ENCODE measurements at places on chromosomes 12 and 14.

DNA sequence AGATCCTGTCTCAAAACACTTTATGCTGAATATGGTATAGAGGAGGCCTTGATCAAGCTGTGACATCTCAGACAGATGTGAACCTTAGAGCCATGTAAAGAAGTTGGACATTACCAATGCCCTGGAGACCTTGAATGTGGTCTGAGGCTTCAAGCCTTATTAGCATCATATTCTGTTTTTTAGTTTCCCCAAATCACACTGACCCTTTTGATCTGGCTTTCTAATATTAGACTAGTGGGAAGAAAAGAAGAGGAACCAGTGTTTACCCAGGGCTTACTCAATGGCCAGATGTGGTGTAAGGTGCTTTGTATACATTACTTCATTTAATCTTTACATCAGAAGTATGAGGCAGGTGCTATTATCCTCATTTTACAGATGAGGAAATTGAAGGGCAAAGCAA, 10.6 kb upstream of the TBPL2 start:
- no peak for DNase-seq

DNA sequence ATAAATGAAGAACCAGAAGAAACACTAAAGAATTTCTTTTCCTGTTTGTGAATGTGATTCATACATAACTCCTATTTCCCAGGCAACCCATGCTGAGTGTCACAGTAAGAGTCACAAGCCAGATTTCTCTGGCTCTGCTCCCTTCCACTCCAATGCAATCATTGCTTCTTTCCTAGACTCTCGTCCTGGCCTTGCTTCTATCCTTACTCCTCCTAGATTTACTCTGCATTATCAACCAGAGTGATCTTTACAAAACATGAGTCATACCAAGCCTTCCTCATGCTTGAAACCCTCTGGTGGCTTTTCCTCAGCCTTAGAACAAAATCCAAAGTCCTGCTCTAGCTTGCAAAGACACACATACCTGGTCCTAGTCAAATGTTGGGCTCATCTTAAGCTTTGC, 13.3 kb downstream of the IL22 start:
- DNase-seq, result no peak

- no peak for DNase-seq
Observed at GRCh38 chr14:92503756-92504491, 9.7 kb upstream of the RIN3 start.

DNA sequence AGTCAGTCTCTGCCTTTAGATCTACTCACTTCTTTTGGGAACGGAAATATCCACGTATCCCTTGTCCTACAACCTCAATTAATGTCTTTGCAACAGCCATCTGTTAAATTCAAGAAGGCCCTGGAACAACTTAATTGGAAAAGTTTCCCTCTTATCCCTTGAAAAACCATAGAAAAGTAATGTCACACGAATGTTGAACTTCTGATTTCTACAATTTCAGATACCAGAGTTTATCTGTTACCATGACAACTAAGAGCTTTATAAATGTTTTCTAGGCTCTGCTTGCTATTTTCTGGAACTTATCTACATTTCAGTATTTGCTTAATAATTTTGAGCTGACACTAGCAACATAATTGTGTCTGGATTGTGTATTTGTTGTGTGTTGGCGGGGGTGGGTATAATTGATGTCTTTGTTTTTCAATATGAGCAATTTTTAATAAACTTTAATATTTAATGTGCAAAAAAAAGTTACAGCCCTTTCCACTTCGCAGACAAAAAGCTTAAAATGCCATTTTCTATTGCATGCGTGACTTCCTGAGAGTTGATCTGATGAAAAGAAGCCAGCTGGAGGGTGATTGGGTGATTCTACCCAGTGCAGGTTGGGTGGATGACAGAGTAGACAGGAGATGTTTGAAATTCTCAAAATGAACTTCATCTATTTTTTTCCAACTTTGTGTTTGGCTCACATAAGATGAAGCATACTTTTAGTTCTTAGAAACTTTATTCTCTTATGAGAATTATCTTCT, 11.8 kb upstream of the EDDM3A start:
- DNase-seq, result no peak

- DNase-seq, result no peak
Observed at GRCh38 chr14:85948153-85948552, 418.2 kb downstream of the FLRT2 start.

DNA sequence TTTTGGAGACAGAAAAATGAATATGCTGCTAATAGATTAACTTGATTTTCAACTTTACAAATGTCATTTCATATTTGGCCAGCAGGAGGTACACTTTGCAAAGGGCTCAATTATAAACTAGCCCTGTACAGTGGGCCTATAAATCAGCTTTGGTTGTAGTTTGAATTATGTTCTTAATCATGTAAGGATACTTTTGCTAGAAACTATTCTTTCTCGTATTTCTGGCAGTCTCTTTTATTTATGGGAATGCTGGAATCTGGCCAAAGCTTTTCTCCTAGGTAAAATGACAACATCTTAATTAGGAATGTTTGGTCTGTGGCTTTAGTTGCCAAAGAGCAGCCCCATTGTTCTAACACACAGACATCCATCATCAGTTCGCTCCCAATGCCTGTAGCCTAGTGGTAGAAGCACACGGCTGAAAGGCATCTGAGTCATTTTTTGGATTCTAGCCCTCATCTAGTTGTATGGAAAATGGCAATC, 1322.3 kb upstream of the SEL1L start:
- no peak for DNase-seq

GRCh38 chr12:25884024-25884919, 74.2 kb upstream of the RASSF8 start:
- DNase-seq, result no peak

DNA sequence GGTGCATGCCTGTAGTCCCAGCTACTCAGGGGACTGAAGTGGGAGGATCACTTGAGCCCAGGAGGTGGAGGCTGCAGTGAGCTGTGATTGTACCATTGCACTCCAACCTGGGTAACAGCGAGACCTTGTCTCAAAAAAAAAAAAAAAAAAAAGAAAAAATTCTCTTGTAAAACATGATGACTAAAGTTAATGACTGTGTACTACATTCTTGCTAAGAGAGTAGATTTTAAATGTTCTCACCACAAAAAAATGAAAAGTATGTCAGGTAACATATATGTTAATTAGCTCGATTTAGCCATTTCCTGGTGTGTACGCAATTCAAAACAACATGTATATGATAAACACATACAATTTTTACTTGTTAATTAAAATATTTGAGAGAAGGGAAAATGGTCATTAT, 480.7 kb upstream of the RGS6 start:
- DNase-seq, result no peak

GRCh38 chr14:100691395-100692056, 35.2 kb upstream of the DLK1 start:
- no peak for DNase-seq

DNA sequence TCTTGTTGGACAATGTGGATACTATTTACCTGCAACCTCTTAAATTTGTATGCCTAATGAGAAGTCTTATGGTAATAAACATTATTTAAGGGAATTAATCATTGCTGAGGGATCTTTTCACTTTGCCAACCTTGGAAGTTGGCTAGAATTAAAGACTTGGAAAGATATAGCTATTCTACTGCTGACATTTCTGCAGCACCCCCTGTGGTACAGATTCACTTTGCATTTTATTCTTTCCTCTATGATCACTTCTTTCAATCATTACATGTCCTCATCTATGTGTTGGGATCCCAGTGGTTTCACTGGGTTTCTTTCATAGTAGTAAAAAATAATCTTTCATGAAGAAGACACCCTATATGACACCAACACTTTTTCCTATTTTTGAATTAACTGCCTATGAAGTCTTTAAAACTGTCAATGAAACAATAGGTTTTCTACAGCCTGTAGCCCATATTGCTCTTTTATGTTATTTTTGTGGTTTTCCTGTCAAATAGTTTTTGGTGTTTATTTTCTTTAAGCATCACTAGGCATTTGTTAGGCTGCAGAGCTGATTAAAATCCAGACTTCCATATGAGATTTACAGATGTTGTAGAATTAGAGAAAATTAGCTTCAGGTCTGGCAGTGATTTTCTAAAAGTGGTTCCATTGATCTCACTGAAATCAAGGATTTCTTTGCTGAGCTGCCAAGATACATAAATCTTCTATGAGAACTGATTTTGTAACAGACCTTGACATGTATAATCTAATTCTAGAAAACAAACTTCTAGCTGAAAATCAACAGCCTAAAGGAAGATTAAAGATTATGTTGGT, 256.1 kb downstream of the NAV3 start:
- no peak for DNase-seq

GRCh38 chr14:88323523-88324199, 592 bp upstream of the KCNK10 start:
- no peak for DNase-seq

DNA sequence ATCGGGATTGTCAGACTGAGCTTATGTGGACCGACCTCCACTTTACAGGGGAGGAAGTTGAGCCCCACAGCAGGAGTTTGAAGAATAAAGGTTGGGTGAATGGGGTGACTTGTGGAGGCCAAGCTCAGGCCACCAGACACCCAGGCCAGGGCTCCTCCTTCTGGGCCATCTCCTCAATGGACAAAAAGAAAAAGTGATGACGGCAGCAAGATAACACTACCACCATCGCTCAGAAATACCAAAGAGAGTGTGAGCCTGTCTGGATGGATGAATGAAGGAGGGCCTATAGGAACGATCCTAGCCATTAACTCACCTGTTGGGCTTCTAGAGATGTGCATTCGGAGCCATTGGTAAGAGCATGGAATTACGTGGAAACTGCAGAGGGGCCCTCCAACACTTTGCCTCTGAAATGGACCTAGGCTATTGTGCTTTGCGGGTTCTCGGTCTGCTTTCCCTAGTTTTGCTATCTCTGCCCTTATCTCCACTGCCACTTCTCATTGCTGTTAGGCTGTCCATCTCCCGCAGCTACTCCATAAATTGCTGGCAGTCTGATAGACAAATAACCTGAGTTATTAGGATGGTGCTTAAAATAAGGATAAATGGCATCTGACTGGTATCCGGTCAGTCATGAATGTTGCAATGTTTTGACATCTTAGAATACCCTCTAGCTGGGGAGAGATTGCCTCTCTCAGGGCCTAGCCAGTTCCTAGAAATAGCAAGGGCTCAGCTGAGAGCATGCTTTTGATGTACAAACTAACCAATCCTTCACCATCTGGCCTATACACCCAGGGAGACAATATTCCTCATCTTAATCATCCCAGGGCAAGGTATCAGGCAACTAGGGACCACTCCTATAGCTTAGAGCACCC, 9.6 kb upstream of the PLEK2 start:
- no peak for DNase-seq

DNA sequence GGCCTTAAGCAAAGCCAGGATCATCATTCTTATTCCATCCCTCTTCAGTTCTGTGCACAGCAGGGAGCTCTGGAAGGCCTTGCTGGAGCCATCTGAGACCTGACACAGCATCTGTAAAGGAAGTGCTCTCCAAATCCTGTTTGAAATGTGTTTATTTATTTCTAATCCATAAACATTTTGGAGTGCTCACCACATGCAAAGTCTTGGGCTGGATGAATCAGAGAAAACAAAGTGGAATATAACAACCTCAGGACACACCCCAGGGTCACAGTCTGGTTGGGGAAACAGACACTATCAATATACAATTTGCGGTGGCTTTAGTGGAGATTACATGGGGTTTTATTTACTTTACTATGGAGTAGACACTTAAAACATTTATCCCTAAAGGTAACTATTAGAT, 54.3 kb downstream of the BMP4 start:
- no peak for DNase-seq

DNA sequence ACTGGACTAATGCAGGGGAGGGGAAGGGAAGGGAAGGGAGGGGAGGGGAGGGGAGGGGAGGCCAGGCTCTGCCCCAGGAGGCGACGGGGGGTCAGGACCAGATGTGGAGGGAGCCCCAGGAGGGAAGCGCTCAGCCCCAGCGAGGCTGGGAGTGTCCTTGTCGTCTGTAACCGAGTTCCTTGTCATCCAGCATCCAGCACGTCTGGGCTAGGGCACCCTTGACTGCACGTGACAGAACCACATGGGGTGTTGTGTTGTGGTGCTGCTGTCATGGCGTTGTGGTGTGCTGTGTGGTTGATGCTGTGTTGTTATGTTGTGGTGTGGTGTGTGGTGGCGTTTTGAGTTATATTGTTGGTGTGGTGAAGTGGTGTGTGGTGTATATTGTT, 28.4 kb upstream of the SFSWAP start:
- DNase-seq, result no peak

DNA sequence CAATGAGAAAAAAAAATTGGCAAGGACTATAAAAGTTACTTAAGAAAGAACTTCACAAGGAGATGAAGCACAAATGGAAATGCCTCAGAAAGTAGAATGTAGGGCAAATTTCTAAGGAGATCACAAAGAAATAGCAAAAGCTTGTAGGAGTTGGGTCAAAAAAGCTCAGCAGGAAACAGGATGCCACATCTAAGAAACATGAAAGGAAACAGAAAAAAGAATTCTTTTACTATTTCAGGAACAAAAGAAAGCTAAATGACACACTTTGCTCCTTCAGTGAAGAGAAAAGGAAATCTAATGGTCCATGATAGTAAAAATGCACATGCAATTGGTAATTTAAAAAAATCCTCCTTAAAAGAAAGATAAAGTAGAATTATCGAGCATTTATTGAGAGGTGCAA, 452.1 kb upstream of the GARIN6 start:
- no peak for DNase-seq

DNA sequence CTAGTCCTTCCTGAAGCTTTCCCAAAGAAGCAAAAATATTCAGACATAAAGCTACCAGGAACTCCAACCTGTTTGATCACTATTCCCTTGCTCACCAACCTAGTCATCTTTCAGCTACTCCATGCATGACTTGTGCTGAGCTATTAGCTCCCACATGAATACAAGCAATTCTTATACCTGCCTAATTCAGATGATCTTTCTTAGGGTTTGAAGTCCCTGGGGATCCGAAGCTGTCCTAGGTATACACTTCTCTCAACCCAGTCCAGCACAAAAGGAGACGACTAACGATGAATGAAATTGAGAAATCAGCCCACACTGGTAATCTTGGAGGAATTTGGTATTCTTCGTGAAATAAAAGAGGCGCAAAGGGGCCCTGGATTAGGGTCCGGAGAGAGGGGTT, 631 bp upstream of the PTGR2 start:
- no peak for DNase-seq

GRCh38 chr12:52203079-52203921, 11.5 kb upstream of the KRT80 start:
- DNase-seq, result peak; percentile 35

- DNase-seq, result no peak
Observed at GRCh38 chr12:78959556-78959955, 95.0 kb downstream of the SYT1 start.

DNA sequence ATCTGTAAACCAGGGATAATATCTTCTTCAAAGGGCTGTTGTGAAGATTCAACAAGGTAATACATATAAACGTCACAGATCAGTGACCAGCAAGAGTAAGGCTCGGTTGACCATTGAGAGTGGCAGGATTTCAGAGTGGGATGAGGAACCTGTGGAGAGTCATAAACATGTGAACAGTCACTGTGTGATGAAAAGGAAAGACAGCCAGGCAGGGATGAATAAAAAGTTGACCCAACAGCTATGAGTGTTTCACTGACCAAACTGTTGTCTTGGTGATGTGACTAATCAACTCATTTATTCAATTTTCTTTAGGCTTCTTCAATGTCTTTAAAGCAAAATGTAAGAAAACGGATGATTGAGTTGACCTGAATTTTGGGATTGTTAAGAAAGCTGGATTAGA, 8.6 kb upstream of the FRMD6 start:
- no peak for DNase-seq
